ENCODE measurements at places on chromosomes 6 and 20.

GRCh38 chr6:53894091-53894490, 99.3 kb downstream of the LRRC1 start:
- no peak for DNase-seq

- no peak for DNase-seq
These were observed 2.5 kb downstream of the BLOC1S5 start for GRCh38 chr6:8061736-8062135.

- no peak for DNase-seq
These were observed 21.5 kb upstream of the BPIFB1 start for GRCh38 chr20:33261465-33261864.

GRCh38 chr6:26071135-26071534, 16.1 kb upstream of the HFE start:
- DNase-seq = no peak
